ENCODE measurements at places on chromosomes 2 and 18.

DNA sequence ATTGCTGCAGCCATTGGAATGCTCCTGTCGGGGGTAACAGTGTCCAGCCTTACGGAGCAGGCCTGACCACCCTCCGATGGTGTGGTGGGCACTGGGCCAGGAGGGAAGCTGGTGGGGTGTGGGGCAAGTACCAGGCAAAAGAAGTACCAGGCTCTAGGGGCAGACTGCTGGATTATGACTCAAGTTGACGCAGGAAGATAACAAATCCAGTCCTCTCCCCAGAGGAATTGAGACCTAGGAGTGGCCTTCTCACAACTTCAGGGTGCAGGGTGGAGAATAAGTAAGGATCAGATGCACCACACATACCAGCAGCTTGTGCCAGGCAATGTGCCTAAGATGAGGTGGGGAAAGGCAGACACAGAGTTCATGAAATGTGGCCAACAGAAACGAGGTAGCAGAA is 37.9 kb downstream of the SEMA4F start:
- no peak for DNase-seq

- no peak for DNase-seq
These were observed 32.9 kb downstream of the EPAS1 start for GRCh38 chr2:46329803-46330775.

DNA sequence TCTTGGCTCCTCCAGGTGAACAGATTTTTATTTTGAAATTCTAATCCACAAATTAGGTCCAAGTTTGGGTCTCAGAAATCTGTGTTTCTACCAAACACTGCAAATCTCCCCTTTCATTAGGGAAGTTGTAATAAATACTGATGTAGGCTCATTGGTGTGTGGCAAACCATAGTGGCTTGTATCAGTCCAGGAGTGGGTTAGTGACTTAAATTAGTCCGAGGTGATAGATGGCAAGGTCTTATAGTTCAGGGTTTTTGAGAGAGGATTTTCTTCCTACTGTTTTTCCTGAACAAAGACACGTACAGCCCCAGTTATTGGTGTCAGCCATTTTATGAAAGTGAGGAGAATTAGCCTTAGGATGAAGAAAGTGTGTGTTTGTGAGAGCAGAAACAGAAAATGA is 74.6 kb downstream of the RPRM start:
- no peak for DNase-seq

DNA sequence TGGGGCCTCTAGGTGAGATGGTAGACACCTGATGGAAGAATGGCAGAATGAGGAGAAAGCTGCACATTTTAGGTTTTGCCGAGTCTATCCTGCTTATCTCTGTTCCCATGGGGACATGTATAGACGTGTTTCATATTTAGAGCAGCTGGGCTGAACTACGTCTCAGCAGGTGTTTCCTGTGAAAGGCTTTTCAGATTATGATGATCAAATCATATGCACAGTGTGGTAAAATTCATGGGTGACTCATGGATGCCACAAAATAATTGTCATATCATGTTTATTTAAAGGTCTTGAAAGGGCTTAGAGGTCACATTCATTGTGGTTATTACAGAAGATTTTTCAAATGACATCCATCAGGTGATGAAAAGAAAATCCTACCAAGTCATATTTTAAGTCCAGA is 90.5 kb downstream of the ICOS start:
- no peak for DNase-seq
